ENCODE measurements at places on chromosomes 2 and 18. TPM values are rescaled to one million over a fixed set of nuclear protein-coding genes. Genes with fewer than 3 reads are reported as not detected.

- DNase-seq, result peak; percentile 86
- no peaks in the 10 kb centered on the region for H3K27me3 ChIP-seq
- H3K36me3 ChIP-seq, result peaks cover 2% of the 10 kb centered on the region
- no peaks in the 10 kb centered on the region for H3K4me1 ChIP-seq
These were observed 173.6 kb downstream of the SMAD7 start for GRCh38 chr18:48777026-48777743.

The STPG4 gene
- 0.13 TPM for total RNA-seq

The C2orf72 gene
- total RNA-seq, result 1.0 TPM

GRCh38 chr2:98926601-98927000 is 9.4 kb downstream of the CRACDL start:
- H3K4me1 ChIP-seq, result no peaks in the 10 kb centered on the region
- DNase-seq, result no peak
- no peak overlapping the region for H3K4me3 ChIP-seq
- H3K36me3 ChIP-seq, result no peaks in the 10 kb centered on the region

DNA sequence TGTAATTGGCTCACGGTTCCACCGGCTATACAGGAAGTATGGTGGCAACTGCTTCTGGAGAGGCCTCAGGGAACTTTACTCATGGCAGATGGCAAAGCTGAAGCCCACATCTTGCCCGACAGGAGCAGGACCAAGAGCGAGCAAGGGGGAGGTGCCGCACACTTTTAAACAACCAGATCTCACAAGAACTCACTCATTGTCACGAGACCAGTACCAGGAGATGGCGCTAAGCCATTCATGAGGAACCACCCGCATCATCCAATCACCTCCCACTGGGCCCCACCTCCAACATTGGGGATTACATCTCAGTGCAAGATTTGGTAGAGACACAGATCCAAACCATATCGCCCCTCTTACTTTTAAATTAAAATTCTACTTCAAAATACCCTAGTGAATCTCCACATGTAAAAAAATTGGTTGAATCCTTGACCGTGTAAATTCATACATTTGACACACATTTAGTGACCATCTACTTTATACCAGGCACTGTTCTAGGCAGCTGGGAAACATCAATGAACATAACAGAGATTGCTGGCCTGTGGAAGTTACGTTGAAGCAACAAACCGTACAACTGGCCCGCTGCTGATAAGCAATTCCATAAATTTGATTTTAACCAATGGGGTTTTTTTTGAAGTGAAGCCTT is 87.6 kb downstream of the ALPK2 start:
- no peak overlapping the region for H3K4me3 ChIP-seq
- peak; percentile 73 for DNase-seq
- H3K4me1 ChIP-seq, result peaks cover 2% of the 10 kb centered on the region
- no peaks in the 10 kb centered on the region for H3K36me3 ChIP-seq

The CERS6 gene
- total RNA-seq, result 17.7 TPM

The SERPINB5 gene
- total RNA-seq, result 0.20 TPM

DNA sequence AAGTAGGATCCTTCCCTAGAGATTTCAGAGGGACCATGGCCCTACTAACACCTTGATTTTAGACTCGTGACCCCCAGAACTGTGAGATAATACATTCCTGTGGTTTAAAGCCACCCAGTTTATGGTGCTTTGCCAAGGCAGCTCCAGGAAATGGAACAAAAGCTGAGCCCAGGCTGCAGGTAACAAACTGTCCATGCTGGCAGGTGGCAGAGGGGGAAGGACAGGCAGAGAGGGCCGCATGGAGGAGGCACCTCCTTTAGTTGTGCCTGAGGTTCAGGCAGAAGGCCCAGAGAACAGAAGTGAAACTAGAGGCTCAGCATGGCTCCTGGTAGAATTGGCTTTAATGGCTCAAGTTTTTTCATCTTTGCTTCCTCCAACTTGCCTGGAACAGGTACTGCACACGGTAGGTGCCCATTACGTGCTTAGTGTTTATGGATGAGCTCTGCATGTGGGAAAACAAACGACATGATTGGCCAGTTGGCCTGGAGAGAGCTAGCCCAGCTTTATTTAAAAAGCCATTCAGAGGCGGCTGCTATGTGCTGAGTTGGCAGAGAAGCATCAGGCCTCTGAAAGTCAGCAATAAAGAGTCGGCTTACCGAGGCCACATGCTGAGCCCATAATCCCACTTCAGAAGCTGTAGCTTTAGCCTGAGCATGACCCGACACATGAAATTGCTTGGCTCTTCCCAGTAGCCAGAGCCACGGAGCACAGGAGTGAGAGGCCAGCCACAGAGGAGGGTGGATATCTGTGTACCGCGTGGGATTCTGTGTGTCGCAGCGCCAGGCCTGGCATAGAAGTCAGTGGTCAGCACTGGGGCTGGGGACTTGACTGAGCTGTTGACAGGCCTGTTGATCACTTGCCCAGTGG is 36.5 kb downstream of the HS1BP3 start:
- peaks cover 3% of the 10 kb centered on the region for H3K4me1 ChIP-seq
- H3K36me3 ChIP-seq, result peaks cover 2% of the 10 kb centered on the region
- no peak overlapping the region for H3K4me3 ChIP-seq
- H3K27ac ChIP-seq, result no peak overlapping the region

DNA sequence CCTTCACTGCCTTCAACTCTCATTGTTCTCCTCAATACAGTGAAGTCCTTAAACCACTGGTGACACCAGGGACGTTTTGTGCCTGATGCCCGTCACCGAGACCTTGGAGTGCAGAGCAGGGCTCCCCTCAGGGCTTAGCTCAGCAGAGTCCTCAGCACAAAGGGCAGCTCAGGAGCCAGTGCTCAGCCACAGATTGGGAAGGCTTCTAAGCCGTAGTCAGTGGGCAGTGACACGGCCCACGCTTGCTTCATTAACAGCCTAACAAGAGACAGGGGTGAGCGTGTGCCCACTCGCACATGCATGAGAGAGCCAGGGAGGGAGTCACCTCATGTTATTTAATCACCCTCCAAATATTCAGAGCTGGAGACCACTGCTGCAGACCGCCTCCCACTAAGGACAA is 137.5 kb downstream of the SH3RF3 start:
- no peak overlapping the region for H3K4me3 ChIP-seq
- H3K27ac ChIP-seq, result no peak overlapping the region
- no peaks in the 10 kb centered on the region for H3K36me3 ChIP-seq
- no peak for DNase-seq
- H3K27me3 ChIP-seq, result no peaks in the 10 kb centered on the region

- peaks cover 5% of the 10 kb centered on the region for H3K4me1 ChIP-seq
- no peaks in the 10 kb centered on the region for H3K27me3 ChIP-seq
- H3K36me3 ChIP-seq, result peaks cover 26% of the 10 kb centered on the region
- DNase-seq, result no peak
These were observed 2.6 kb upstream of the FAM136A start for GRCh38 chr2:70304498-70304897.

DNA sequence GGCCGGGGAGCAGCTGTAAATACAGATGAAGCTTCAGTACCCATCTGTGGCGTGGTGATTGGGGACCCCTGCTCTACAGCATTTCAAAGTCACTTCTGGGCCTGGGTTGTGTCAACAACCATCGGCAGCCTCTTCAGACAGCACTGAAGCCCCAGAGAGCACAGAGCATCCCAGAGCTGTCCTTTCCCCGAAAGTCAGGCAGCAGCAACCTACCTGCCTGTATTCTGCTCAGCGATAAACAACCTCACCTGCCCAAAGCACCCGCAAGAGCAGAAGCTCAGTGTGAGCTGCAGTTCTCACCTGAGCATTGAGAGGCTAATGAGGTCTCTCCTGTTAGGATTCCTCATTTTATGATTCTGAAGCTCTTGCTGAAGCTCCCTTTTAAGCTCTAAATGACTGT is 19.3 kb downstream of the TRABD2A start:
- H3K27ac ChIP-seq, result no peak overlapping the region
- H3K4me1 ChIP-seq, result no peaks in the 10 kb centered on the region
- DNase-seq, result no peak

The AGXT gene
- not detected for total RNA-seq

GRCh38 chr18:74342416-74343043 is 26.9 kb downstream of the C18orf63 start:
- no peak for DNase-seq
- H3K27ac ChIP-seq, result no peak overlapping the region
- H3K36me3 ChIP-seq, result no peaks in the 10 kb centered on the region
- H3K4me1 ChIP-seq, result no peaks in the 10 kb centered on the region

The FSIP2 gene
- 1.8 TPM for total RNA-seq

The NT5DC4 gene
- not detected for total RNA-seq
